ENCODE measurements at places on chromosomes 1 and 21.
A peak's percentile ranks its signal among the peaks of the same experiment; 100 is the strongest.

GRCh38 chr1:99369154-99369553, 104.9 kb downstream of the PLPPR4 start:
- DNase-seq = no peak

DNA sequence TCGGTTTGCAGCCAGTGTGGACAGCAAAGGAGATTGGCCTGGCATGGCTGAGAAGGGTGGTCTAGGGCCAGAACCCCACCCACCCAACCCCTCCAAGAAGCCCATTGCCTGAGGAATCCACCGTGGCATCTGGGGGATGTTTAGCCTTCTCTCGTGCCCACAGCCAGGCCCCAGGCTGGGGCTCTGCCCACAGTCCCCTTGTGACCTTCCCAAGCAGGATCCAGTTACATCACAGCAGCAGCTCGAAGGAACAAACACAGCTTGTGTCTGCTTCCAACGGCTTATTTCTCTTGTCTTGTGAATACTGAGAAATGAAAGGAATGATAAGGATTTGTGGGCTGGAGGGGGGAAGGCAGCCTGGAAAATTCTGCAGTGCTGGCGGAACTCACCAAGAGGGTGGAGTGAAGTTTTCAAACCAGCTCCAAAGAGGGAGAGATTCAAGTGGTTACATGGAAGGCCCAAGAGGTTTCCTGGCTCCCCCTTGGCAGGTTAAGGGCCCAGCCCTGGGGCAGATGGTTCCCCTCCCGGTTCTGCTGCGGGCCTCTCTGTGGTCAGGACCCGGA, 61.6 kb downstream of the DHRS3 start:
- DNase-seq = peak; percentile 97

DNA sequence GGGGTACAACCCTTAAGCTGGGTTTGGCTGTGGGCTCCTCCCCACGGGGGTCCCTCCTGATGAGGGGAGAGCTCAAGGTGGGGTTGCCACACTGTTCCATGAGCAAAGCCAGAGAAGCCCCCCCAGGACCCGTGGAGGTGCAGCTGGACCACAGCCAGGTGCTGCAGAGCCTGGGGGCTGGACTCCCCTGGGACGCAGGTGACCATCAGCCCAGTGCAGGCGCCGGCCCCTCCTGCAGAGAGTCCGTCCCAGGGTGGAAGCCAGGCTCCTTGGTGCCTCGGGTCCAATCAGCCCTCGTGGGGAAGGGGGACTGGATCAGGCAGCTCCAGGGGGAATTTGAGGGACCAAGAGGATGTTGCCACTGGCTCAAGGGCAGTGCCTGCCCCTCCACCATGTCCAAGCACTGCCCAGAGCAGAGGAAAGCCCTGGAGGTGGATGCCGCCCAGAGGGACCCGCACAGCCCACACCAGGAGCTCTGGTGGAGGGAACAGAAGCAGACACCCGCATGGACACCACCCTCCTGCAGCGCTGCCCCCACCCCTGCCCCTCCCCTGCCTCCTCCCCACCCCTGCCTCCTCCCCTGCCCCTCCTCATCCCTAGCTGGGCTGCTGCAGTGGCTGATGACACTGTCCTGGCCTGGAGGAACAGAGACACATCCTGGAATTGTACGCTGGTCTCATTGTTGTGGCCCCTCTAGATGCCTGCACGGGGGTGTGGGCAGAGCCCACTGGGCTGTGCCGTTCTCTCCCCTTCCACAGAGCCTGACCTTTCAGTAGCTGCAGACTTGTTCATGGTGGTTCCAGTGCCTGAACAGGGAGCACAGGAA, 30.8 kb upstream of the COL18A1 start:
- DNase-seq = no peak

DNA sequence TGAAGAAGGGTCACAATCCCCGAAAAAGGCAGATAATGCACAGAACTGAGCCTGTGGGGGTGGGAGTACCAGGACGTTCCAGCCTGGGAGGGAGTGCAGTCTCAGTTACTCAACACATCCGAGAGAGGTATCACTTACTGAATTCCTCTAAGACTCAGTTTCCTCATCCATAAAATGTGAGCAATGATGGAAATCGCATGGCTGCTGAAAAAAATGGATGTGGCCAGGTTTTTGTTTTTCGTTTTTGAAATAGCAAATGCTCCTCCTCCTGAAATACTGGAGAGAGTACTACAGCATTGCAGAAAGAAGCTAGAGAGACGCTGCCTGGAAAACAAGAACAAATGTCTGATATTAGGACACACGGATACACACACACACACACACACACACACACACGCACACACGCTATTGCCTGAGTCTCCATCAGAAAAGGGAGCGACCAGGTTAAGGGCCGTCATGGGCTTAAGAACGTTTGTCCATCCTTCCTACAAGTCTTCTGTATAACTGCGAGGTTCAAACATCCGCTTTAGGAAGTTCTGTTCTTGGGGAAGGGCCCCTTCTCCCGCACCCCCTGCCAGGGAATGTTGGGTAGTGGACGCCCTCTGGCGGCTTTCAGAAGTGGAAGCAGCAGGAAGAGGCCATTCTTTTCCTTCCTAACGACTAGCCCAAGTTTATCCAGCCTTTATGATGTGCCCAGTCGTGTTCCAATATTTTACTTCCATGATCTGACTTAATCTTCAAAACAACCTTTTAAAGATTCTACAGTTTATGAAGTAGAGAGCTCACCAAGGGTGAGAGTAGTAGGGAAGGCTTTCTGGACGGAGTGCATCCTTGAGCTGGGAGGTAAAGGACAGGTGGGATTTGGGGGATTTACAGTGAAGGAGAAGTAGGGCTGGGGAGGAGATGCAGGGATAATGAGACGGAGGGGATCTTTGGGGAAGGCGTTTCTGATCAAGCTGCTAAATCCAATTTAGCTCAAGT, 699 bp upstream of the NES start:
- peak; percentile 86 for DNase-seq

DNA sequence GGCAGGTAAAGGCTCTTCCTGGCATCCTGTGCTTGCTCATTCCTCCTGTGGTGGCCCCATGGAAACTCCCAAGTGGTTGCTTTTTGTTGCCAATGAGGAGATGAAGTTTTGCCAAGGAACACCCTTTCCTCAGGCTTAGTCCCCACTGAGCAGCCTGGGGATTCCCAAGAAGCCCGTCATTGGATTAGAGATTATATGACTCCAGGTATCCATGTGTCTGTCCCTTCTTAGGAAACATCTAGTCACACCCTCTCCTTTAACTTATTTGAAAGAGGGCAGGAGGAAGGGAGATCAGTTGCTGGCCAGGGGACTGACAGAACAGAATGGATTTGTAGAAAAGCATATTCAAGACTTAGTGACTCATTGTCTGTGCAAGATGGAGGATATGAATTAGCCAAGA, 3.8 kb upstream of the LCE3A start:
- no peak for DNase-seq

DNA sequence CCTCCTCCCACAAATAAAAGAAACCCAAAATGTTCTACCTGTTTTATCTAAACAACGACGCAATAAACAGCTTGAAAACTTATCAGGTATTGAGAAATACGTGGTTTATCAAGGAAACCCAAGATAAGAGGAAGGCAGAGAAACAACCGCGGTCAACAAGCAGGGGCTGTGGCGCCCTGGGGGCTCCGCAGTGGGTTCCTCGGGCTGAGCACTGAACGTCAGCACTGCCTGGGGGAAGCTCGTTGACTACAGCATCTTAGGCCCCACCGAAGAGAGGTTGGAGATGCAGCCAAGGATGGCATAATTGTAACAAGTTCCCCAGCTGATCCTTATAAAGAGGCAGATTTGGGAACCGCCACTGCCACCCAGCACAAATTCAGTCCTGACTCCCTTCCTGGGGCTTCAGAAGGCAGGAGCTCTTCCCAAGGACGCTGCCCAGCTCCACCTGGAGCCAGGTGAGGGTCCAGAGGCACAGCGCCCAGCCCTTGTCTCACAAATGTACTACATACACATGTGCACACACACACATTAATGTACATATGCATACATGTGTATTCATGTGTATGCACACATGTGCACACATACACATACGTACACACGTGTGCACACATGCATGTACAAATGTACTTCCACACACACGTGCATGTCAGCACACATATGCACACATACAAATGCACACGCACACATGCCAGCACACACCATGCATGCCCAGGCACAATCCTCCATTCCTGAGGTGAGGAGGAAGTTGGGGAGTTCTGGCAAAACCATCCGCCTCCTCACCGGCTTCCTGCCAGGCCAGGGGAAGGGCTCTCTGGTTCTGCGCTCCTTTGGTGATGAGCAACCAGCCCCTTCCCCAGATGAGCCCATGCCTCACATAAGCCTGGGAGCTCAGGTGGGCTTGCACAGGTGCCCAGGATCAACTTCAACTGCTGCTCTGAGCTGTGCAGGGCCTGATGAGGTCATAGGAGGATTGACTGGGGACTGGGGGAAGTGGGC, 251.1 kb downstream of the NPHP4 start:
- DNase-seq = no peak

GRCh38 chr1:64492424-64492823, 22.5 kb downstream of the CACHD1 start:
- DNase-seq = no peak

- no peak for DNase-seq
Observed at GRCh38 chr1:18934205-18935000, 22.1 kb downstream of the IFFO2 start.

All from fibroblast of villous mesenchyme (primary cell).